Frontal cortex (tissue), 4 donors: ENCODE measurements at places on chromosomes 12 and 14.

GRCh38 chr14:76940021-76940760 is 88.3 kb downstream of the IRF2BPL start:
- DNase-seq = no peak

DNA sequence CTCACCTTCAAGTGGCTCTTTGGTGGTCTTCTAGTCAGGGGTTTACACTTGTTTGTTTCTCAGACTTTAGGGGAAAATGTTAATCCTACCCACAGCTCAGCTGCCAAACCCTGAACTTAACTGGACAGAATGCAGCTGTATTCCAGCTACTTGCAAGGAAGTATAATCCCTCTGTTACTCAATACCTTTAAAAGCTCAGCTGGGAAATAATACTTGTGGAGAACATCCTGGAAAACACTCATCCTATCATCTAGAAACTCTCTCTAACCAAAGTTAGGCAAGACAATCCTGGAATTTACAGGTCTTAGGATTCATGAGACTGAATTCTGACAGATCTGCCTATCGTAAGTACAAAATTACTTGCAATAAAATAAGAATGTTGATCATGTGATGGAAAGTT is 404.1 kb downstream of the ADAMTS20 start:
- no peak for DNase-seq

- no peak for DNase-seq
These were observed 8.3 kb downstream of the OR10AD1 start for GRCh38 chr12:48194799-48195201.

- no peak for DNase-seq
These were observed 105.3 kb downstream of the GRIP1 start for GRCh38 chr12:66573605-66574004.

- no peak for DNase-seq
These were observed 28.2 kb upstream of the BCAT1 start for GRCh38 chr12:24977060-24977459.

DNA sequence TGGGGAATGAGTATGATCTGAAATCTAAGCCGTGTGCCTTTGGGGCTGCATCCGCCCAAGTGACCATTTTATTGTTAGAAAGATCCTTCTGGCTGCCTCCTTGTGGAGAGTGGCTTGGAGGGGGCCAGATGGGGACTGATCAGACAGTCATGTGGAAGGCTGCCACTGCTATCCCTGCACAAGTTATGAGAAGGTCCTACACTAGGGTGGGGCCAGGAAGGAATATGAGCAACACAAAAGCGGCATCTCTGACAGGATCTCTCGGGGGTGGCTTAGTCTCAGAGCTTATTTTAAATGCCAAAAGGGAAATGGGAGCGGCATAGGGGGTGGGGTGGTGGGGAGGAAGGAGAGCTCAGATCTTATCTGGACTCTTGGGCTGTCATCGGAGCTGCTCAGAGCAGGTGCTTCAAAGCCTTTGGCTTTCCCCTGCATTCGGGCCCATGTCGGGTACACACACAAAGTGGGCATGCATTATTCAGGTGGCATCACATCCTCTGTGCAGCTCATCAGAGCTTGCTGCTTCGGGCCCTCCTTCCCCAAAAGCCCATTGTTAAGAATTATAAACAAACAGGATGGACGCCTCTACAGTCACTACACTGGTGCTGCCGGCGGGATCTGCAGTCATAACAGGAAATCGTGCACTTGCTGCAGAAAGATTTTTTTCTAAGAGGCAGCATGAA is 805.4 kb downstream of the VRK1 start:
- no peak for DNase-seq

GRCh38 chr14:88168498-88169165 is 154.4 kb downstream of the KCNK10 start:
- DNase-seq = no peak

- no peak for DNase-seq
These were observed 72.7 kb downstream of the TPH2 start for GRCh38 chr12:72011374-72011773.

DNA sequence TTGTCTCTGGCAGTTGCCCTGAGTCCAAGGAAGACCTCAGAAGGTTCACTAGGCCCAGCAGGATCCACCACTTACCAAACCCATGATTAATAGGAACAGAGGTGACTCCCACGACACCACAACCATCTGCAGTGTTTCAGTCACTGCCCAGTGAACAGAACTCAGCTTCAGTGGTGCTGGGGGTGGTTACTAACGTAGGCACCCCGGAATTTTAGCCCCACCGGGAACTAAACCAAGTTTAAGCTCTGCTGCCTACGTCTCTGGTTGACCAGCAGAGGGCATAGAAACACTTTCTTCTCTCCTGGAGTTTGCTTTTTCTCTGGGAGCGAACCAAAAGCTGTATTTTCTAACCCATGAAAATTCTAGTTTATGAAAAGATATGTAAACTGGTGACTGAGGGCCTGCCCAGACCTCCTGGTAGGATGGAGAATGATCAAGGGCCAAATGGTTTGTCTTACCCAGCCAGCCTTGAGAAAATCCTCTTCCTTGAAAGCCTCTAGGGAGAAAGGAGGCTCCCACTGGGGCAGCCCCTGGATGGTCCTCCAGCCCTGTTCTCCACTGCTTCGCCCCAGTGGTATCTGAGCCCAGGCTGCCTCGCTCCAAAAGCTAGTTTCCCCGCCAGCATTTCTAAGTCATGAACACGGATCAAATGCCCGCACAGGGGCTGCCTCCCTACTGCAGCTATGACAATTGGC is 379.8 kb downstream of the DPF3 start:
- DNase-seq = no peak

DNA sequence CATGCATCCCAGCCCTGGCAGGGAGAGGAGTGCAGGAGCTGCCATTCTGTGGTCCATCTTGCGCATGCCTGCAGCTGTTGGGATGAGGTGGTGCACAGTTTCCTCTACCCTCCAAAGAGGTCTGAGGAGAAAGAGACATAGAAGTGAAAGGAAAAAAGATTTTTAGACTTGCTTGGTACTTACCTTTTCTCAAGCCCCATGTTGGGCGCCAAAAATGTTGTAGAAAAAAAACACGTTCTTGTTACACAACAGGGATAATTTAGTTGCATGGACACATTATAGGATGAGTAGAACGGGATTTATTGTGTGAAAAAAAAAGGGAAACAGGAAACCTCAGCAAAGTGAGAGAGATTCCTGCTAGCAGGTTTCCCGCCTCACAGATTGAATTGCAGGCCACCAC is 244.4 kb upstream of the GARIN2 start:
- DNase-seq = no peak

GRCh38 chr14:102594514-102595175 is 2.2 kb downstream of the RCOR1 start:
- peak; percentile 61 for DNase-seq

DNA sequence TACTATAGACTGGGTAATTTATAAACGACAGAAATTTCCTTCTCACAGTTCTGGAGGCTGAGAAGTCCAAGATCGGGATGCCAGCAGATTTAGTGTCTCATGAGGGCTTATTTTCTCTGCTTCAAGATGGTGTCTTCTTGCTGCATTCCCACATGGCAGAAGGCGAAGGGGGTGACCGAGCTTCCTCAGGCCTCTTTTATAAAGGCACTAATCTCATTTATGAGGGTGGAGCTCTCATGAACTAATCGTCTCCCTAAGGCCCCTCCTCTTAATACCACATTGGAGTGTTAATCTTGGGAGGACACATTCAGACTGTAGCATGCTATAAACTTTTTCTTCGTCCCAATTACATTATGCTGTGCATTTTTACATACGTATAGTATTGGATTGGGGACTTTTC is 200.4 kb upstream of the ARHGAP5 start:
- no peak for DNase-seq

GRCh38 chr14:90810806-90811205 is 5.4 kb downstream of the TTC7B start:
- no peak for DNase-seq

DNA sequence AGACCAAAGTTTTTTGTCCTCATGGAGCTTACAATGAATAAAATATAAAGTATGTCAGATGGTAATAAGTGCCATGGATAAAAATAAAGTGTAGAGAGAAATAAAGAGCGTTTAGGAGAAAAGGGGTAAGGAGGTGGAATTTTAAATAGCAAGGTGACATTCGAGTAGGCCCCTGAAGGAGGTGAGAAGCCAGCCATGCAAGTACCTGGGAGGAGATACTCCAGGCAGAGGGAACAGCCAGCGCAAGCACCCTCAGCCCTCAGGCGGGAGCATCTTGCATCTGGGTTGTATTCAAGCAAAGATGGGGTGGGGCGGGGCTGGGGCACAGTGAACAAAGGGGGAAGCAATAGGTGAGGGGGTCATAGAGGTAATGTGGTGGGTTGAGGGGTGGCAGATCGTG is 4.3 kb downstream of the TBC1D30 start:
- DNase-seq = no peak

DNA sequence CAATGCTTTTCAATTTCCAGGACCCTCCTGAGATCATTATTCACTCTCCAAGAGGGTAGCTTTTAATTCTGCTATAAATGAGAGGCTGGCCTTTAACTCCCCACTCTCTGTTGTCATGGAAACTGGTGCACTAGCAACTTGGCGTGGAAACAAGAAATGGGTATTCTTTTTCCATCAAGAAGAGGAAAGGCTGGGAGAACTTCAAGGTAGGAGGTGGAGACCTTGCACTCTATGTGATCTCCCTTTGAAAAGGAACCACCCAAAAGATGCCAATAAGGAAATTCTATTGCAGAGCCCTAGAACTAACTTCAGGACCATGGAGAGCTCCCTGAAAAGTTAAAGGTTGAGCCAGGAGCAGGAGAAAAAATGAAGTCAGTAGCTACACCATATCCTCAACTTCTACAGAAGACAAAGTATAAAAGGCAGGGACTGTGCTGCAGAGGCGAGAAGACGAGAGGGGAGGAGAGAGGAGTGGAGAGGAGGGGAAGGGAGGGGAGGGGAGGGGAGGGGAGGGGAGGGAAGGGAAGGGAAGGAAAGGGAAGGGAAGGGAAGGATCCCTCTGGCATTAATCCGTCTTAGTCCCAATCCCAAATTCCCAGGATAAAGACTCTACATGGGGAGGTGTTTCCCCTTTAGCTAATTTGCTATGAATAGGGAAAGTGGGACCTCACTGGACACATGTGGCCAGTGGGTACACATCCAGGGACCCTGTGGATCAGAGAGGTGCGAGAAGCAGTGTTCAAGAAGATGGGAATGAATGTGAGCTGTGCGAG is 46.7 kb upstream of the FICD start:
- peak; percentile 31 for DNase-seq

DNA sequence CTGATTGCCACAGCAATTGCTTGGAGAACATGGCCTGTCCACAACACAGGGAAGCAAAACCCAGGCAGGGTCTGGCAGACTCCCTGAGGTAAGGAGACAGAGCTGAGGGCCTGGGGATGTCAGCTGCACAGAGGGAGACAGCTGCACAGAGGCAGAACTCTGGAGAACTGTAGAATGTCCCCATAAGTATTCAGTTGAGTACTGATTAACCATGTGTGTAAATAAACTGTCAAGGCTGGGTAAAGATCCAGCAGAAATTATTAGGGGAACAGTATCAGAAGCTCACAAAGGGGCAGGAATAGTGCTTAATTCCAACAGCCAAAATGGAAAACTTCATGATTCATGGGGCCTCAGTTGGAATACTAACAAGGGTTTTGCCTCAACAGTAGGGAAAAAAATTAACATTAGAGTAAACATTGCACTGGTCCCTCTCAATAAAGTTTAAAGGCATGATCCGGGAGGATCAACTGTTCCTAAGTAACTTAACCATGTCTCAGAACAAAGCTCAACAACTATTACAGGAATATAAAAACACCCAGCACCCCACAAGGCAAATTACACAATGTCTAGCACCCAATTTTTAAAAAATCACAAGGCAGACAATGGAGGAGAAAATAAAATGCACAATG is 201.3 kb upstream of the RASSF8 start:
- DNase-seq = no peak

DNA sequence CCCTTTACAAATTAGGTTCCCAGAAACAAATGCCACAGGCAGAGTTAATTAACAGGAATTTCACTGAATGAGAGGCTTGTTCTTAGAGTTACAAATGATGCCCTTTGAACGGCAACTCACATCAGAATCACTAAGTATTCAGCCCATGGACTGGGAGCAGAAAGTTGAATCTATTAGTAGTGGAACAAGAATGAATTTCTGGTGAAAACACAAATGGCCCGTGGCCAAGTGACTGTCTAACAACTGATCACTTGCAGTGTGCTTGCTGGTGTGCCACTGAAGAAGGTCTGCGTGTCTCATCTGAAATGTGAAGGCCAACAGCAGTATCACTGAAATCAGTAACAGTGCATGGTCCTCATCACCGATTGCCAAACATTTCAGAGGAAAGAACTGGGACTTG is 893.4 kb upstream of the TMEM132C start:
- no peak for DNase-seq

GRCh38 chr12:52513736-52514135 is 6.5 kb downstream of the KRT5 start:
- DNase-seq = no peak

- DNase-seq = no peak
These were observed 148.0 kb downstream of the SLC38A4 start for GRCh38 chr12:46677749-46678148.
